ENCODE measurements at places on chromosomes 6 and 20. TPM values are rescaled to one million over a fixed set of nuclear protein-coding genes. Genes with fewer than 3 reads are reported as not detected.

Gene RSPH4A
- 0.10 TPM for total RNA-seq

DNA sequence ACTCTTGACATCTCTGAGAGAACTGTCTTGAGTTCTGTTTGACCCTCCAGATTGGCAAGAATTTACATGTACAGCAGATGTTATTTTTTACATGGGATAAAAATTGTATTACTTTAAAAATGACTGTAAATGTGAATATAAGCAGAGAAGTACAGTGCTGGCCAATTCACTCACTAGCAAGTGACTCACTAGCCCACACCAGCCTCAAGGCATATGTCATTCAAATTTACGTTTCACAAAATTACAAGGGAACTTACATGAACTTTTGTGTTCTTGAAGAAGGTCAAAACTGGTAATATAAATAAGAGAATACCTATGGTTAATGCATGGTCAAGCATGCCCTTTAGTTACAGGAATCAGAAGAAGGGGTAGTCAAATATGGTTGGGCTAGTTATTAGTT, 54.0 kb upstream of the HMGCLL1 start:
- no peaks in the 10 kb centered on the region for H3K27me3 ChIP-seq
- H3K4me1 ChIP-seq = no peaks in the 10 kb centered on the region
- no peak for DNase-seq

DNA sequence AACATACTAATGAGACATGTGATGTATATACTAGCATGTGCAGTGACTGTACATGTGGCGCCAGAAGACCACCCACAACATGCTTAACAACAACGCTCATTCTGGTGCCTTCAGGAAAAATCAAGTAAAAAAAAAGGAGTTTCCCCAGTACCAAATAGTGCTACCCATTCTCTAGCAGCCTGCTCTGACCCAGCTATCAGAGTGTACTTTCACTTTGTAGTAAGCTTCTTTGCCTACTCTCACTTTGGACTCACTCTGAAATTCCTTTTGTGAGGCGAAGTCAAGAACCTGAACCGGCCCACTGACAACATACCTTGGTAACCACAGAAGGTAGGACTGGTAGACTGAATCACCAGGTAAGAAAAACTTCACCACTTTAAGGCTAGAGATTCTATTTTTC, 1100.0 kb downstream of the GRIK2 start:
- H3K4me3 ChIP-seq = no peak overlapping the region
- no peak overlapping the region for H3K27ac ChIP-seq
- H3K27me3 ChIP-seq = no peaks in the 10 kb centered on the region
- DNase-seq = no peak
- no peaks in the 10 kb centered on the region for H3K4me1 ChIP-seq

Gene STMN3
- total RNA-seq = 5.3 TPM

GRCh38 chr6:128918886-128919285, 35.9 kb downstream of the LAMA2 start:
- no peaks in the 10 kb centered on the region for H3K4me1 ChIP-seq
- H3K27me3 ChIP-seq = no peaks in the 10 kb centered on the region
- H3K36me3 ChIP-seq = no peaks in the 10 kb centered on the region
- H3K27ac ChIP-seq = no peak overlapping the region
- no peak overlapping the region for H3K4me3 ChIP-seq
